ENCODE measurements at places on chromosomes 3 and 15.

DNA sequence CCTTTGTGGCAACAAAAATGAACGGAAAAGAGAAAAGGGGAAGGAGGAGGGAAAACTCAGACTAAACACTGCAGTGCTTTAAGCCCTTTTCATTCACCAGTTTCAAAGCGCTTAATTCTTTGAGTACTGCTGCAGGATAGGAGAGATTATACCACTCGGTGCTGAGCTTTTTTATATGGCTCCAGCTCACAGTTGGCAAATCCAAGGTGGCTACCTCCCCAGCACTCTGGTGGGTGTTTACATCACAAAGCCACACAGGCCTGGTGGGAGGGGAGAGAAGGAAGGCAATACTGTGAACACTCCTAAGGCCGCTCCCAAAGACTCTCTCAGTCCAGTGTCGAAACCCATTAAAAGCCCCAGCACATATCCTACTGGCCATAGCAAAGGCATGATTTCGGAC, 191.4 kb downstream of the STT3B start:
- DNase-seq: peak; percentile 72

DNA sequence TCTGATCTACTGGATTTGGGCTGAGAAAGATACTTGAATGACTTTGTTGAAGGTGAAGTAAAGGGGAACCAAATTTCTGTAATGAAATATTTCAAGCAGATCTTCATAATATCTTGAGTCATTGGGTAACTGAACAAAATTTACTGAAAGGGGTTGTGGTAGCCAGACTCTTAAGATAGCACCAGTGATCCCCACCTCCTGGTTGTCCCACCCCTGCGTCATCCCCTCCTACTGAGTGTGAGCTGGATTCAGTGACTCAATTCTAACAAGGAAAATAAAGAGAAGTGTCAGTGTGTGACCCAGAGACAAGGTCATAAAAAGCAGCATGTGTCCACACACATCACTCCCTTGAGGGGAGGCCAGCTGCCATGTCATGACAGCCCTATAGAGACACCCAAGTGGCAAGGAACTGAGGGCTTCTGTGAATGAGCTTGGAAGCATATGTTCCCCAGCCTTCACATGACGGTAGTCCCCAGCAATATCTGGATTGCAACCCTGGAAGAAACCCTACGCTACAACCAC, 107.1 kb downstream of the MECOM start:
- no peak for DNase-seq

GRCh38 chr15:68626283-68626682, 47.5 kb downstream of the CORO2B start:
- DNase-seq: no peak

- no peak for DNase-seq
Observed at GRCh38 chr15:28942046-28942445, 56.3 kb downstream of the APBA2 start.

DNA sequence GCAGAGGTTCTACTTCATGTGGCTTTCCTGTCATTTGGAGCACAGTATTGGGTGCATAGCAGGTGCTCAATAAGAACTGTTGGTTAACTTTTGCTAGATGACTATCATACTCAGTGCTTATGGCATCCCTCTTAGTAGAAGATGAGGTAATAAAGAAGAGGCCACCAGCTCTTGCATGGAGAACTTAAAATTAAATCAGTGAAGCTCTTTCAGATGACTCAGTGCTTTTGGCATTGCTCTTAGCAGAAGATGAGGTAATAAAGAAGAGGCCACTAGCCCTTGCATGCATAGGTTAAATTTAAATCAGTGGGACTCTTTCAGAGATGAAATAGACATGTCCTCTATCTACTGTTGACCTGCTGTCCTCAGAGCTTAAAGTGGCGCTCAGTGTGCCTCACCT, 109.4 kb upstream of the FGF7 start:
- DNase-seq: no peak

- DNase-seq: peak; percentile 9
Observed at GRCh38 chr3:182392182-182392937, 400.9 kb upstream of the ATP11B start.

- no peak for DNase-seq
Observed at GRCh38 chr15:95459273-95459672, 871.2 kb upstream of the NR2F2 start.

DNA sequence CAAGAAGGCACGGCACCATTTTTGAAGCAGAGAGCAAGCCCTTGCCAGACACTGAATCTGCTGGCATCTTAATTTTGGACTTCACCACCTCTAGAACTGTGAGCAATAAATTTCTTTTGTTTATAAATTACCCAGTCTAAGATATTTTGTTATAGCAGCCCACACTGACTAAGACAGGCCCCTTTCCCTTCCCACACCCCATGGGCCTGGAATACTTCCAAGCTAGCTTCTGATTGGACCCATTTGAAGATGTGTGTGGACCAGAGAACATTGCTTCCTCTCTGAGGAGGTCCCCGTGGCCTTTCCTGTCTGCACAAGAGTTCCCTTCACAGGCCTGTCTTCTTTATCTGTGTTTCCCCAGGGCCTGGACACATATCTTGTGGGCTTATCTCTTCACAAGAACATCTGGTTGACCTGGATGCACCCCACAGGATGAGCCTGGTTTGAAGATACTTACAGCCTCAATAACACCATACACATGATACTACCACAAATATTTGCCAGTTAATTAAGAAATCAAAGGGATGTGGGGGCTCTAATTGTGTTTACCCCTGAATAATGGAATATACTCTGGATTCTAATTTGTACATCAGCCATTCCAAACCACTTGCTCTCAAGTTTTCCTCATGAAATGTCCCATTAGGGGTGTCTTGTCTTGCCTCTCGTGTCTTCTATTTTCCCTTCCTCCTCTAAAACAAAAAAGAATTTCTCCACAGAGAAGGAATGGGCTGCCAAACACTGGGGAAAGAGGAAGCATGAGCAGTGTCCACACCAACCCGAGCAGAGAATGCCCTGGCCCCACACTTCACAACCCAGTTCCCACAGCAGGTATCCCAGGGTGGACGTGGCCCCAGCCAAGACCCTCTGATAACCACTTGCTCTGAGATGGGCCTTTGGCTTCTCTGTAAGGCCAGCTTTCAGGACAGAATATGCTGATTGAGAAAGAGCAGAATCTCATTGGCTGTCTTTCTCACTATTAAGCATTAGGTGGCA, 42.5 kb downstream of the GLB1 start:
- DNase-seq: no peak
